ENCODE measurements at places on chromosomes 11 and 22. TPM values are rescaled to one million over a fixed set of nuclear protein-coding genes. Genes with fewer than 3 reads are reported as not detected.

Gene OR8A1
- not detected for total RNA-seq

Gene CNIH2
- total RNA-seq = 0.25 TPM

Gene C11orf97
- total RNA-seq = not detected

Gene UFD1
- total RNA-seq = 119 TPM

Gene GRK3
- 0.25 TPM for total RNA-seq

Gene ELP4
- total RNA-seq = 12.0 TPM

Gene OTOG
- total RNA-seq = not detected

Gene BBOX1
- total RNA-seq = not detected

Gene TRIM48
- total RNA-seq = not detected

Gene FIBIN
- total RNA-seq = not detected

Gene CADM1
- 0.77 TPM for total RNA-seq
